Urinary bladder (tissue), 4 donors: ENCODE measurements at places on chromosomes 2 and 18. TPM values are rescaled to one million over a fixed set of nuclear protein-coding genes. Genes with fewer than 3 reads are reported as not detected.

SERPINB2 gene
- not detected for total RNA-seq

PCARE gene
- 0.16 TPM for total RNA-seq

MAB21L4 gene
- total RNA-seq = 0.42 TPM

DNA sequence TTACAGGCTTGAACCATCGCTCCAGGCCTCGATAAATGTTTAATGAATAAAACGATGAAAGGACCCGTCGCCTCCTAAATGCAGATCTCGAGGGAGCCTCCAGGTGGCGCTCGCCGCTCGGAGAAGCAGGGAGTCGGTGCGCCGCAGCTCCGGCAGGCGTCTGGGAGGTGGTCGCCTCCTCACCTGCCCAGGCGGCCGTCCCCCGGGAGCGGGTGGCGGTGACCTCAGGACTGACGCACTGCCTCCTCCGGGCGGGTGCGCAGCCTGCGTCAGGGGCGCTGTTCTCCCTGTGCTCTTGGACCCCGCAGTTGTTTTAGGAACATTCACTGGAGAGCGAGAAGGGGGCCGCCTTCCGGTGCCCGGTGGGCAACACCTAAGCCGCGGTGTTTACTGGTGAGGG lies 38.6 kb upstream of the POLE4 start:
- no peak for DNase-seq

DNA sequence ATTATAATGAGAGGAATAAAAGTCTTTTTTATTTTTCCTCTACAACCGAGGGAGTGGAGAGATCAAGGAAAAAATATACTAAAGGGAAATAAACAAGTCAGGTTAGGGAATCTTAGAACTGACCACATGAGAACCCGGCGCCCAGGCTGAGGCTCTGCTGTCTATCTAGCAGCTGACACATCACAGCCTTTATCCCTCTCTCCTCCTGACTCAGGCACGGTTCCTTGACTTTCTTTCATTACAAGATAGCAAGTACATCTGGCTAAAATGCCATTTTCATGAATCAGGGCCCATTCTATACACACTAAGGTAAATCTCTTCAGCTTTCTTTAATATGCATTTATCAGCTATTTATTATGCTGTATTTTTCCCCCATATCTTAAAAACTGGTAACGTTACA lies 296.0 kb downstream of the TMX3 start:
- DNase-seq = no peak

GRCh38 chr18:75052475-75052874 lies 156.5 kb downstream of the PTGR3 start:
- no peak for DNase-seq

DNA sequence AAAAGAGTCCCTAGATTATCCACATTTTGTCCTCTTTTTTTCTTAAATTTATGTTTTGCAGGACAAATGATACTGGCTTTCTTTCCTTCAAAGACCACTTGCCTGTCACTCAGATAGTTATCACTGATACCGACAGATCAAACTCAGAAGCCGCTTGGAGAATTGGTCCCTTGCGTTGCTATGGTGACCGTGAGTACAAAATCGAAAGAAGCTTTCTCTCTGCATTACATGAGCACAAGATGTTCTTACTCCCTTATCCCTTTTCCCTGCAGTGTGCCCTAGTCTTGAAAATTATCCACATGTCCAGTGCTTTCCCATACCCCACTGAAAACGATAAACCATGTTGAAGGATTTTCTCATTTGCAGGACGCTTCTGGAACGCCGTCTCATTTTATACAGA lies 738.5 kb downstream of the CNTNAP5 start:
- no peak for DNase-seq
